ENCODE measurements at places on chromosomes 11 and 22.

- DNase-seq: no peak
Measured at GRCh38 chr22:33012833-33013450, 45.2 kb downstream of the SYN3 start.

DNA sequence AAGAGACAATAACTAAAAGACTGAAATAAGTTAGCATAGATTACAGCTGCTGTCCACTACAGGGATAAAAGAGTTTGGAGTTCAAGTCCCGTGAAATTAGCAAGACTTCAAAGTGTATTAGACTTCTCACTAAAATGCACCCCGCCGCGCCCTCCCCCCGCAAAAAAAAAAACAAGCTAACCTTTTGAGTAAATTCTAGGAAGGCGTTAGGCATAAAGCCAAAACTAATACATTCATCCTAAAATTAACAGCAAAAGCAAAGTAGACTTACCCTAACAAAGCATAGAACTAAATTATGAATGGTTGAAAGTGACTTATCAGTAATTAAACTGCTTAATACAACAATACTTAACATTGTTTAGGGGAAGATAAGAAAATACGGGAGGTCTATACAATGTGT, 581.0 kb upstream of the CHORDC1 start:
- DNase-seq: no peak

GRCh38 chr22:36386900-36387708, 663 bp downstream of the MYH9 start:
- DNase-seq: peak; percentile 59

GRCh38 chr11:67648140-67648795, 2.3 kb downstream of the ACY3 start:
- peak; percentile 40 for DNase-seq

- no peak for DNase-seq
Measured at GRCh38 chr22:43510281-43511070, 98.7 kb downstream of the MPPED1 start.

- no peak for DNase-seq
Measured at GRCh38 chr11:65851083-65851579, 6.8 kb downstream of the CFL1 start.

DNA sequence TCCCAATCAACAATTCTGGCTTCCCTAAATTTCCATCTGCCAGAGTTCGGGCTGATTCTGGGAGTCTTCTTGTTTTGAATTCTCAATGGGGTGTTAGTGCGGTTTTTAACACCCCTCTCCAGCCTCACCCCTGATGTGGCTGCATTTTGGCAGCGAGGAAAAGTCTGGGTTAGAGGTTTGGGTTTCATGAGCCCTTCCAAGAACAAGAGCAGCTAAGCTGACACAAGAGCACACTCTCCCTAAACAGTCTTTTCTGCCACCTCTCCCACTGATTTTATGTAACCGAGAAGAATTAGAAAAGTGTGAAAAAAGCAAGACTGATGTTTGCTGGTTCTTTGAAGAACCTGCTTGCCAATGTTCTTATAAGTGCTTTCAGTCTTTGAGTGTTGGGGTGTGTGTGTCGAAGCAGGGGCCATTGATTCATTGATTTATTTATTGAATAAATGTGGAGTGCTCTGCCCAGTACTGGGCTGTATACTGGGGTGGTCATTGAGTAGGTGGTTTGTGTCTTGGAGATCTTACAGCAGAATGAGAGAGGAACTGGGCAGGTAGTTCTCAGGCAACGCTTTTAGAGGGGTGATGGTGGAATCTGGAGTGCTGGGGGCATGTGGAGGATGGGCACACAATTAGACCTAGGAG, 101.5 kb downstream of the TRAF6 start:
- DNase-seq: no peak

GRCh38 chr11:64604458-64605243, 13.6 kb downstream of the SLC22A12 start:
- no peak for DNase-seq

DNA sequence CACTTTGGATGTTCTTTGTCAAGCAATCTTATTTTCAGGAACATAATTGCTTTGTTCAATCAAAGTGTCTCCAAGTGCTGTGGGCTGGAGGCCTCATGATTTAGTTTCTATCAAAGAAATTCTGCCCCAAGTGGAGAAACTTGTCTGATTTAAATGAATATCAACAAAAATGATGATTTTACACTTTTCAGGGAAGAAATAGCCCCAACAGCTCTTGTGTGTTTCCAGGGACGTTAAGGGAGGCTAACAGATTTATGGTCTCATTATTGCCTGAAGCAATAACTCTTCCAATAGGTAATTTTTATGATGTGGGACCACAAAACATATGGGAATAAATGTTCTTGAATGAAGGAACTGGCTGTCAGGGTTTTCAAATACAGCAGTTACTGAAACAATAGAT, 699.1 kb downstream of the FAM181B start:
- no peak for DNase-seq

DNA sequence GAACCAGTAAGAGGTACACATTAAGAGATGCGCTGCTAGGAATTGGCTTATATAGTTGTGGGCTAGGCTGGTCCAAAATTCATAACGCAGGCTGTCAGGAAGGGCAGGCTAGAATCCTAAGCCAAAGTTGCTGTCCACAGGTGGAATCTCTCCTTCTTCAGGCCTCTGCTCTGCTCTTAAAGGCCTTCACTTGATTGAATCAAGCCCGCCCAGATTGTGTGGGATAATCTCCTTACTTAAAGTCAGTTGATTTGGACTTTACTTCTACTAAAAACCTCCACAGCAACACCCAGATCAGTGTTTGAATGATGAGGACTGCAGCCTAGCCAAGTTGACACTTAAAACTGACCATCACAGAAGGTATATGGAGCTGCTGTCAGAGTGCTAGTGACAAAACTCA, 68.8 kb downstream of the LRRC32 start:
- no peak for DNase-seq

DNA sequence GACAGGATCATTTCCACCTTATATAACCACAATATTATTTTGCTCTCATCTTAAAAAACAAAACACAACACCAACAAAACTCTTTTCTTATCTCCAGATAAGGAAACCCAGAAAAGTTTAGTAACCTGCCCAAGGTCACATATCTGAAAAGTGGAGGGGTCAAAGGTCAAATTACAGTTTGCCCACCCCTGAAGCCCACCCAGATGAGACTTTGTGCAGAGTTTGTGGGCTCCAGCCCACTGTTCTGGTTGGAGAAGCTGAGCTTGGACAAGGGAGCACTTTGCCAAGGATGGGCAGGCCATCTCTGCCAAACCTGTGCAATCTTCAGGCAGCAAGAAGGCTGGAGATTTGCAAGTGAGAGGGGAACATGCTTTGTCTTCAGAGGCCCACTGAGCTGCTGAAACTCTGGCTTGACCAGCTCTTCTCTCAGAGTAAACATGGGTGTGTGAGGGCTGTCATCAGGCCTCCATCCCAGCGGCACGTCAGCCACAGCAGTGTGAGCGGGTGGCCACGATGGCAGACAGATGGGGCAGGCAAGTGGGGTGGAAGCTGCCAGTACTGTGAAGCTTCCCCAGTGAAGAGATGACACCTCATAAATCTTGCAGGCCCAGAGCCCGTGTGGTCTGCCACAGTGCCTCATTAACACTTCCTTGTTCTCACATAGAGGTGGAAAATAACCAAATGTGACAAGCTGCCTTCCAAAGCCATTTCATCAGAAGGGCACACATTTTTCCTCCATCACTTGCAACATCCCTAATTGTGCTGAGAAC, 111.8 kb downstream of the CCDC81 start:
- no peak for DNase-seq

- no peak for DNase-seq
Measured at GRCh38 chr11:19025481-19026406, 34.8 kb downstream of the MRGPRX2 start.

DNA sequence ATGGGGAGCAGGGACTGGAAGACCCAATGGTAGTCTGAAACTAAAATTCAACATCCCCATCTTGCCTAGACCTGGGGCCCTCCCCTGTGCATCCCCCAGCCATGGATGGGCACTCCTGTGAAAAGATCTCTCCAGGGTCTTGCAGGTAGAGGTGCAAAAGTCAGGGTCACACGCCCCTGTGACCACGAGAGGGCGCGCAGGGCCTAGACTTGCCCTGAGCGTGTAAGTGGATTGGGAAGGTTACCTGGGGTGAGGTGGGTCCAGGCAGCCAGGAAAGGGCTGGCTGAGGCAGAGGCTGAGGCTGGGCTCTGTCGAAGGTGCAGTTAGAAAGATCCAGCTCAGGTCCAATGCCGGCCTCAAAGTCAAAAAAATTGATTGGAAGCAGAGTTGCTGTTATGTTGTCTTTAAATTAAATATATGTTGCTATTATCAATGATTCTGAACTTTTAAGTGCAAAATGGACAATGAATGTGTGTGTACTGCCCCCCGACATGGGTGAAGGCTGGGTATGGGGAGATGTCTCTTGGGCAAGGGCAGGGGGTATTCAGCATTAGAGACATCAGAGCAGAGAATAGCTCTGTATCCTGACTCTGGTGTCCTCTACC, 4.8 kb upstream of the POU2F3 start:
- peak; percentile 33 for DNase-seq

GRCh38 chr22:30535182-30535581, 11.4 kb downstream of the SEC14L6 start:
- no peak for DNase-seq

- DNase-seq: no peak
Measured at GRCh38 chr11:131066551-131066950, 150.3 kb upstream of the SNX19 start.

DNA sequence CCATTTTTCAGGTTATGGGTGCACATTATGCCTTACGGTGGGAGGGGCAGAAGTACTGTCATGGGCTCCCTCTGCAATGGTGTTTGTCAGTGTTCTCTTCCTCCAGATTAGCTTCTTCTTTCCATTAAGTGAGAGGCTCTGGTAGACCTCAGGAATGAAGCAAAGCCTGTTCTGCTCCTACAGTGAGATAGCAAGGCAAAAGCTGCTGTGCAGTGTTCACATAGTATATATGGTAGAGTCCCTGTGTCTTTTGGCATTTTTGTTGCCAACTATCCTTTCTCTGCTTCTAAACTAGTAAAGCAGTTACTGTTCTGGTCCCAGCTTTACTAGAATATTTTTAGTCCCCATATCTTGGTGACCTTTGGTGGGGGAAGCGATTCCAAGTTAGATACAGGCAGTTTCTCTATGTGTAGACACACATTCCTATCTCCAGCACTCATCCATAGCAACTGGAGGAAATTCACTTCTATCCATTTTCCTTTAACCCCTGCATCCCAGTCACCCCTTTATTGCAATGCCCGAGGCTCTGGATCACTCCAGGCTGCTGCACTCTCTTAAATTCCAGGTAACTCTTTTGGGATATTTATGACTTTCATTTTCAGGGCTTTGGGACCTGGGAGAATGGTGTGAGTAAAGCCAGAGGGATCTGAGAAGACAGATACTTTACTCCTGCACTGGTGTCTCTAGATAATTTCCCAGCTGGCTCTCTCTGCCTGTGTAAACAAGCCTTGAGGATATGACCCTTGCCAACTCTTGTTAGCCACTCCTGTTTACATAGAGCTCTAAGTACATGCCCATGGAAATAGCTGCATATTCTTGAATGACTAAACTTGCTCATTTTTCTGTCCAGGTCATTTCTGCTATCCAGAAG, 3.9 kb upstream of the TRIM34 start:
- DNase-seq: no peak

DNA sequence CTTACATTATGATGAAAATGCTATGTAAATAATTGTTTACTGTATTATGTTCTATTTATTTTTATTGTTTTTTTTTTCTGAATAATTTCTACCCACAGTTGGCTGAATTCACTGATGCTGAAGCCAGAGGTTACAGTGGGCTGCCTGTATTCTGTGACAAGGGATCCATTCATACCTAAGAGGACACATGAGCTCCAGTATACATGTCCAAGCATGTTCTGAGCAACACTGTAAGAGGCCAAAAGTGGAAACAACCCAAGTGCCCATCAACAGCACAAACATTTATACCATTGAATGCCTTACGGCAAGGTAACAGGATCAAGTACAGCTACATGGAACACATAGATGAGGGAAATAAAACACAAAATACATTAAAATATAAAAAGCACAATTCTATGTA, 1.4 kb upstream of the SRSF8 start:
- no peak for DNase-seq

DNA sequence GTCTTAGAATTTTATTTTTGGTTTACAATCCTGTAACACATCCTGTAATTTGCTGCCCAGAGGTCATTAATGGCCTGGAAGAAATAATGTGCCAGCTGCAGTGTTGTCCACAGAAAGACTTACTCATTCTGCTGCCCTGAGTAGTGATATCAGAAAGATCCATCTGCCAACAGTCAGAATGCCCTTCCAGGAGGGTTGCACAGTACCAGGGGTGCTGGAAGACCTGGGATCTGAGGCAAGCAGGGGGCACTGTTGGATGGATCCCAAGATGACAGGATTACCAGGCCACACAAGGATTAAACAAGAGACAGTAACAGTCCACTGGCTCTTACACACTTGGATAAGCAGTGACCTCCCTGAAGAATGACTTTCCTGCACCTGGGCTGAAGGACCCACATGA, 93.8 kb upstream of the TOP3B start:
- DNase-seq: no peak

DNA sequence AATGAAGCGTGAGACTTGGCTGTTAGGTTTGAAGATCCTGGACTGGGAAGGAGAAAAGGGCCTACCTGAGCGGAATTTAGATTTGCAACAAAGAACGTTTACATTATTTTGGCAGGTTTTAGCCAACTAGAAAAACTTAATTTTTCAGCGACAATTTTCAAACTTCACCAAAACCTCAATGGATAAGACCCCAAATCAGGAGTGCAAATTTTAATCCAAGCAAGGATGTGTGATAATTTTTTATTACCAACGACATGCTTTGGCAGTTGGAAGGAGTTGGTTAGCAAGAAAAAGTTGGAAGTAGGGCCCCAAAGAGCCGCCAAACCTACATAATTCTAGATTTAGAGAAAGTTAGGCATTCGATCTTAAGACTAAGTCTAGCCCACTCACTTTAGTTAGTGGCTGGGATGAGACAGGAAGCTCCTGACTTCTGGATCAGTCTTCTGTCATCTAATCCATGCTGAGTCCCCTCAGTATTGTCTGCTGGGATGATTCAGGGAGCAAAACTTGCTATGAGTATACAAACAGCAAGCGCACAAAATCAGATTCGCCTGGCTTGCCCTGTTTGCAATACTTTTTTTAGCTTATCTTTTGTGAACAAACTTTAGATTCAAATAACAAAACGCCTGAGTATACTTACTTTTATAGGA, 787 bp upstream of the RDX start:
- no peak for DNase-seq

GRCh38 chr11:58471892-58472291, 29.9 kb upstream of the OR5B12 start:
- DNase-seq: no peak

- no peak for DNase-seq
Measured at GRCh38 chr11:78313181-78313795, 104.3 kb downstream of the GAB2 start.

DNA sequence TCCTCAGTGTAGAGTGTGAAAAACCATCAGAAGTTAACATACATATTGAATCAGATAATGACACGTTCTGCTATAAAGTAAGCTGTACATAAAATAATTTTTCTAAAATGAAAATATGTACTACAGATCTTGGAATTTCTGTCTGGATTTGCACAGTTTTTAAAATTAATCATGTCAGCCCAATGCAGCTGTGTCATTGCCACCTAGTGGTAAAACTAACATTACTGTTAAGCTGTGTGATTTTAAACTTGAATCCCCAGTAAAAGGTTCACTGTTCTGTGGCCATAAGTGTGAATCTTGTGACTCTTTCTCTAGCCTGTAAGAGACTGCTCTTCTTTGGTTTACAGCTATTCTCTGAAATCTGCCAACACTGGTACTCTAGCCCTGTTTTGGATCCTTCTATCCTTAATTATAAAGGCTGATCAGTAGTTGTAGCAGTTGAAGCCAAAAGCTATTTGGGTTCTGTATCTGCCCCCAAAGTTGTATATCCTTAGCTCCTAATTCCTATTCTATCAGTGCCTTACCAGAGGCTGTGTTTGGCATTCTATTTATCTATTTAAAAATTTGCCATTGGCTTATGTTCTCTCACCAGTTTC, 4.0 kb downstream of the JRKL start:
- DNase-seq: no peak
